ENCODE measurements at places on chromosomes 2 and 18. TPM values are rescaled to one million over a fixed set of nuclear protein-coding genes. Genes with fewer than 3 reads are reported as not detected.

LBX2 gene
- total RNA-seq = not detected

MYCN gene
- total RNA-seq = 2.2 TPM

AKAIN1 gene
- total RNA-seq = not detected

LAMA3 gene
- not detected for total RNA-seq

BBS5 gene
- 1.4 TPM for total RNA-seq

C1GALT1C1L gene
- total RNA-seq = not detected

HPCAL1 gene
- 33.8 TPM for total RNA-seq

UGT1A7 gene
- not detected for total RNA-seq

TMEM169 gene
- total RNA-seq = 4.6 TPM

CCNT2 gene
- 71.2 TPM for total RNA-seq

TNS1 gene
- 0.49 TPM for total RNA-seq

KIF1A gene
- not detected for total RNA-seq

AOX1 gene
- not detected for total RNA-seq

HADHB gene
- total RNA-seq = 58.9 TPM

IL1RL2 gene
- total RNA-seq = not detected

ZNF519 gene
- total RNA-seq = 10.3 TPM

PLA2R1 gene
- not detected for total RNA-seq

CFC1 gene
- not detected for total RNA-seq

SLC14A1 gene
- total RNA-seq = 35.1 TPM

CRYGC gene
- total RNA-seq = not detected

DIPK1C gene
- total RNA-seq = not detected

HNMT gene
- not detected for total RNA-seq

MAP4K4 gene
- 179 TPM for total RNA-seq

TEKT4 gene
- not detected for total RNA-seq

RGPD8 gene
- total RNA-seq = 48.1 TPM

SERPINB10 gene
- total RNA-seq = not detected

ACMSD gene
- not detected for total RNA-seq

LIMS2 gene
- 10.8 TPM for total RNA-seq

FBXO15 gene
- total RNA-seq = not detected
